ENCODE measurements at places on chromosomes 6 and 20.

DNA sequence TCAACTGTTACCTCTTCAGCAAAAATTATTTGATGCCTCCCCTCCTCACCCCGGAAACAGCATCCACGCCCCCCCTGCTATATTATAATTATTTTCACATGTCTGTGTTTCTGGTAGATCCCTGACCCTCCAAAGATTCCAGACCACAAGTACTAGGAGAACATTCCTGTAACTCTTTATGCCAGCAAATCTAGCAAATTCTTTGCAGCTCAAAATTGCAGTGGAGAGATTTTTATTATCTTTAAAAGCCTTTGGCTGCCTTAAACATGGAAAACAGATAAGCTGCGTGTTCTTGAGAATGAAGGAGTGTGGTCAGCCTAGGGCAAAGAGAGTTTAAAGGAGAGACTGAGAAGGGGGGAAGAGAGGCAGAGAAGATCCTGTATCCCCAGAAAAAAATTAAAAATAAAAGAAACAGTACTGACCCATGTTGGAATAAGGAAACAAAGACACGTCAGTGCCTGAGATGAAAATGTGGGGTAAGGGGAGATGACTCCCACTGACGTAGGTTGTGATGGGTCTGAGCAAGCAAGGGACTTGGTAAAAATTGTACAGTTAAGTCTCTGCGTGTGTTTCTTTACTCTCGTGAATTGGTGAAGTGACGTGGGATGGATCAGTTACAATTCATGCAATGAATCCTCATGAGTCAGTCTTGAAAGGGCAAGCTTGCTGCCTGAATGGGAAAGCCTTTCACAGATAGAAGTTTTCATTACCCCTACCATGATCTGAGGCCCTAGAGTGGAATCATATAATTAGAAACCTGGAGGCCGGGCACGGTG is 8.3 kb downstream of the ID4 start:
- DNase-seq, result no peak

- DNase-seq, result peak; percentile 13
Observed at GRCh38 chr6:104896914-104897313, 37.2 kb upstream of the HACE1 start.

DNA sequence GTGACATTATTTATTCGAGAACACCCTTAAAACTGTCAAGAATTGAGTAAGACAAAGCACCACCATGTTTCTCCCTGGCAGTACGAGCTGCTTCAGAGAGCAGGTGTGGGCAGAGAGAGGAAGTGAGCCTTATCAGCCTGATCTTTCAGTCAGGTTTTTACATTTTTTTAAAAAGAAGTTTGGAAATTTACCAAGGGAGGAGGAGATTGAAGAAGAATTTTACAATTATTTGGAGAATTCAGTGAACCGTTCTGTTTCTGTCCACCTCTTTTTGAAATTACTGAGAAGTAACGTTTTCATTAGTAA is 75.5 kb downstream of the ZDHHC14 start:
- DNase-seq, result no peak

GRCh38 chr6:110769923-110770322 is 45.3 kb downstream of the CDK19 start:
- no peak for DNase-seq

DNA sequence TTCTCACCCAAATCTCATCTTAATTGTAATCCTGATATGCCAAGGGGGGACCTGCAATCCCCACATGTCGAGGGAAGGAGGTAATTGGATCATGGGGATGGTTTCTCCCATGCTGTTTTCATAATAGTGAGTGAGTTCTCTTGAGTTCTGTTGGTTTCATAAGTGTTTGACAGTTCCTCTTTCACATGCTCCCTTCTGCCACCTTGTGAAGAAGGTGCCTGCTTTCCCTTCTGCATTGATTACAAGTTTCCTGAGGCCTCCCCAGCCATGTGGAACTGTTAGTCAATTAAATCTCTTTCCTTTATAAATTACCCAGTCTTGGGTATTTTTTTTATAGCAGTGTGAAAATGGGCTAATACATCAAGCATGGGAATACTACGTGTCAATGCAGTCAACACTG is 925.0 kb upstream of the MAN1A1 start:
- DNase-seq, result no peak

GRCh38 chr20:49999329-49999728 is 16.5 kb downstream of the SNAI1 start:
- DNase-seq, result no peak

GRCh38 chr6:6659600-6660327 is 71.2 kb downstream of the LY86 start:
- DNase-seq, result no peak

DNA sequence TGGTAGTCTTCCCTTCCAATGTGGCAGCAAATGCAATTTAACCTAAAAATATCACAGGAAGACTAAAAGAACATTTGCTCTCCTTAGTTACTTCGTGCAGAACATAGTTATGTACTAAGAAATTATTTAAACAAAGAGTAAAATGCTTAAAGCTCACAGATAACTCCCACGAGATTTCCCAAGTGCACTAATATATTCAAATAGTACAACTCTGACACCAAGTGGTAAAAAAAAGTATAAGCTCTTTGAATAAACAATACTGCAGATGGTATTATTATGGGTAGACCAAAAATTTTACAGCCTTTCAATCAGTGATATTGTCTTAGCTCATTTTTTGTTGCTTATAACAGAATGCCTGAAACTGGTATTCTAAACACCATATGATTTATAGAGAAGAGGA is 52.8 kb upstream of the FILIP1 start:
- DNase-seq, result peak; percentile 35
